ENCODE measurements at places on chromosomes 3 and 15.

- DNase-seq = no peak
Measured at GRCh38 chr3:151768393-151768930, 34.7 kb downstream of the AADACL2 start.

DNA sequence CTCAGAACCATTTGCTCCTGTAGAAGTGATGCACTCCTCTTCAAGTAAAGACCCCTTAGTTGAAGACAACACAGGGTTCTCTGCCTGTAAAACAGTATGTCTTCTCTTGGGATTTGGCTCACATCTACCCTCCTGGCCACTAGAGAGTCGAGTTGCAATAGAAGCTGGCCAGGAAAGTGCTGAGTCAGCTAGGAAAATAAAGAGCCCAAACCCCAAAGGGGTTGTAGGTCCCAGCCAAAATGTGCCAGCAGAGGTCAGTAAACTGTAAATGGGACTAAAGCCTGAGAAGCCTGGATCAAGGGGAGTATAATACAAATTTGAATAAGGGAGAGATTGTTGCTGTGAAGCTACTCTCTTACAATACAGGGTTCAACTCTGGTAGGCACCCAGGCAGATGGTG is 37.2 kb upstream of the THBS1 start:
- no peak for DNase-seq

- DNase-seq = no peak
Measured at GRCh38 chr3:138675393-138675792, 66.8 kb downstream of the FAIM start.

- DNase-seq = no peak
Measured at GRCh38 chr15:39586387-39587095, 5.7 kb downstream of the THBS1 start.

DNA sequence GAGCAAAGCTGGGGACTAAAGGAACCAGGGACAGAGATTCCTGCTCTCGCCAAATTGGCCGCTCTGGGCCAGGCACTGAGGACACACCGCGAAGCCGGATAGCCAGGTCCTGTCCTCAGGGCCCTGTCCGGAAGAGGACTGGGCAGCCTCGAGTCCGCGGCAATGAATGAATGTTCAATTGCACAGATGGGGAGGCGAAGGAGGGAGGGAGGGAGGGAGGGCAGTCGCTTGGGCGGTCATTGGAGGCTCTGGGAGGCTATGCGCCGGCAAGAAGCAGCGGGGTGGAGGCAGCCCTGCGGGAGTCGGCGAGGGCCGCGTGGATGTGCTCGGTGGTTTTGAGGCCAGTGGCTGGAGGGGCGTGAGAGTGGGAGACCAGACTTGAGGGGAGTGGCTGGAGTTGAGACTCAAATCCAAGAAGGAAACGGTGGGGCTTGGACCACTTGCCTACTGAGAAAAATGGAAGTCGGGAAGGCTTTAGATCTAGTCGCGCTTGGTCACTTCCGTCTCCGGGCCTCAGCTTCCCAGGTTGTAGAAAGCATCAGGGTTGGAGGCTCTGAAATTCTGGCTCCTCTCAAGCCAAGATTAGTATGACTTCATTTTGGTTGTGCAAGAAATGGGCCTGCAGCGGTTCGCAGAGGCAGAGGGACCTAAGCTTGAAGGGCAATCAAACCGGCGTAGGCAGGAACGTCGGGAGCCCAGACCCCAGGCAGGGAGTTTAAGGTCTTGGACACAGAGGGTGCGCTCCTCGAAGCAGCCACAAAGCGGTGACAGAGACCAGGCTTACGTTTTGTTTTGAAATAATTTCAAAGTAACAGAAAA is 21.1 kb upstream of the PLXND1 start:
- peak; percentile 64 for DNase-seq

- DNase-seq = no peak
Measured at GRCh38 chr3:195101001-195101583, 169.9 kb downstream of the XXYLT1 start.

- DNase-seq = no peak
Measured at GRCh38 chr15:87687523-87687870, 569.0 kb downstream of the NTRK3 start.

DNA sequence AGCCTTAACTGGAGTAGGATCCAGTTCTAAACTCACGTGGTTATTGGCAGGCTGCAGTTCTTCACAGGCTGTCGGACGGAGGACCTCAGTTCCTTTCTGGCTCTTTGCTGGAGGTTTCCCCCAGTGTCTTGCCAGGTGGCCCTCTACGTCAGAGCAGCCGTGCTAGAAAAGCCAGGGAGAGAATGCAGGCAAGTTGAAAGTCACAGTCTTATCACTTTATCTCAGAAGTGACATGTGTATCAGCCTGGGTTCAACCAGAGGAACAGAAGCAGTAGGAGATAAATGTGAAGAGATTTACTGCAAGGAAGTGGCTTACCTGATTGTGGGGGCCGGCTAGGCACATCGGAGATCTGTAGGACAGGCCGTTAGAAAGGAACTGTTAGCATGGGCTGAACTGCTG is 125.3 kb upstream of the BNIP2 start:
- no peak for DNase-seq

GRCh38 chr15:76433798-76434400 is 97.3 kb downstream of the ISL2 start:
- DNase-seq = no peak

- no peak for DNase-seq
Measured at GRCh38 chr3:187852842-187853730, 107.8 kb upstream of the BCL6 start.

DNA sequence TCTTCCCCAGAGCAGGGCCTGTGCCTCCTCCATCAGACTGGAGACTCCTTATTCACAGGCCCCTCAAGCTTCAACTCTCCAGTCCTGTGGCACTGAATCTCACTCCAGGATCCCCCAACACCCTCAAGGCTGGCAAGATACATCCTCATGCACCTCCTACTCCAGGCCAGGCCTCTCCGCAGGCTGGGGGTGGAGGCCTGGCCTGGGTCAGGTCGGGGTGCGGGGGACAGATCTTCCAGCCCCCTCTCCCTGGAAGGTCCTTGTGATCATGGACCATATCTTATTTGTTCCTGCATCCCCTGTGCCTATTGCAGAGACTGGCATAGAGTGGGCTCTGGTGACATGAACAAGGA is 147.3 kb downstream of the SMAD6 start:
- no peak for DNase-seq

GRCh38 chr3:179977356-179977755 is 59.4 kb downstream of the PEX5L start:
- no peak for DNase-seq

DNA sequence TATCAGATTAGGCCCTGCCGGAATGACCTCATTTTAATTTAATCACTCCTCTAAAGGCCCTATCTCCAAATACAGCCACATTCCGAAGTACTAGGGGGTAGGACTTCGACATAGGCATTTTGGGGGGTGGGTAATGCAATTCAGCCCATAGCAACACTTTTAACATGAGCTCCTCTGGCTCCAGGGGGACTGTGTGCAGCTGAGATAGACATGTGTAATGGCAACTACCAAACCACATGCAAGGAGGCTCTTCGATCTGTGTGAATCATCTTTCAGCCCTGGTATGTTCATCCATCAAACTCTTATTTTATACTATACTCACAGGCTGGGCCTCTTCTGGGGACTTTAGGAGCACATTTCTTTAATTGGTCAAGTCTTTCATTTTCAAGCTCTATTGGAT is 57.4 kb upstream of the PPARG start:
- no peak for DNase-seq

DNA sequence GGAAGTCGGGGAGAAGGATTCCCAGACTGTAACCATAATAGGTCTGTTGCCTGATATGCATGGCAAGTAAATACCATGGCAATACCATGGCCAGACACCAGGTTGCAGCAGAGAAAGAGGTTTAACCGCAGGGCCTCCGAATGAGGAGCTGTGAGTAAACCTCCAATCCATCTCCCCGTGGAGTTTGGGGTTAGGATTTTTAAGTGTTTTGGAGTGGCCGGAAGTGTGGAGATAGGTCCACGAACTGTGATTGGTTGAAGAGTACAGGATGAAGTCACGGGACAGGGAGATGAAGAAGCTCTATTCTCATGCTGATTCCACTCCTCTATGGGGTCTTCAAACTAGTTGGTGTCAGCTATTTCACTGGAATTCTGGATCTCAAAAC is 127.9 kb downstream of the ST8SIA2 start:
- DNase-seq = peak; percentile 45

- no peak for DNase-seq
Measured at GRCh38 chr3:117602058-117602644, 892.6 kb downstream of the TUSC7 start.

GRCh38 chr15:96343113-96344059 is 12.9 kb downstream of the NR2F2 start:
- DNase-seq = no peak

GRCh38 chr3:125306620-125307019 is 68.5 kb downstream of the ZNF148 start:
- no peak for DNase-seq

DNA sequence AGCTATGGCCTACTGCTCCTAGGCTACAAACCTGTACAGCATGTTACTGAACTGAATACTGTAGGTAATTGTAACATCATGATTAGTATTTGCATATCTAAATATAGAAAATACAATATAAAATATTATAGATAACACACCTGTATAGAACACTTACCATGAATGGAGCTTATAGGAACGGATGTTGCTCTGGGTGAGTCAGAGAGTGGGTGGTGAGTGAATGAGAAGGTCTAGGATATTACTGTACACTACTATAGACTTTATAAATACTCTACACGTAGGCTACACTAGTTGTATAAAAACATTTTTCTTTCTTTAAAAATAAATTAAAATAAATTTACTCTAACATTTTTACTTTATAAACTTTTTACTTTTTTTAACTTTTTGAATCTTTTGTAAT is 224.0 kb upstream of the CBLB start:
- DNase-seq = no peak

DNA sequence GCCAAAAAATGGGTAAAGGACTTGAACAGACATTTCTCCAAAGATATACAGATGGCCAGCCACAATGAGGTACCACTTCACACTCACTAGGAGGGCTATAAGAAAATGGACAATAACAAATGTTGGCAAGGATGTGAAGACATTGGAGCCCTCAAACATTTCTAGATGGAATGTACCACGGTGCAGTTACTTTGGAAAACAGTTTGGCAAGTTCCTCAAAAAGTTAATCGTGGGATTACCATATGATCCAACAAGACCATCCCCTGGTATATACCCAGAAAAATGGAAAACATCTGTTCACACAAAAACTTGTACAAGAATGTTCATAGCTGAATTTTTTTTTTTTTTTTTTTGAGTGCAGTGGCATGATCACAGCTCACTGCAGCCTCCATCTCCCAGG is 15.9 kb upstream of the HRH1 start:
- no peak for DNase-seq

- DNase-seq = no peak
Measured at GRCh38 chr15:73322665-73323373, 45.9 kb downstream of the HCN4 start.

GRCh38 chr3:64870876-64871646 is 183.3 kb upstream of the ADAMTS9 start:
- DNase-seq = no peak

GRCh38 chr15:89790661-89791060 is 14.5 kb downstream of the MESP2 start:
- DNase-seq = no peak

DNA sequence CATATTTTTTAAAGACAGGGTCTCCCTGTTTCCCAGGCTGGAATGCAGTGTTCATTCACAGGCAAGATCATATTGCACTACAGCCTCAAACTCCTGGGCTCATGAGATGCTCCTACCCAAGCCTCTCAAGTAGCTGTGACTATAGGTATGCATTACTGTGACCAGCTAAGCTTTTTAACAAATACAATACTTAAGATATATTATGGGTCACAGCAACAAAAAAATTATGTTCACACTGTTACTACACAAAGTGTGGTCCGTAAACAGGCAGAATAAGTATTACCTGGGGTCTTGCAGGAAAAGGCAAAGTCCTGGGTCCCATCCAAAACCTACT is 152.5 kb downstream of the VPS13C start:
- no peak for DNase-seq

DNA sequence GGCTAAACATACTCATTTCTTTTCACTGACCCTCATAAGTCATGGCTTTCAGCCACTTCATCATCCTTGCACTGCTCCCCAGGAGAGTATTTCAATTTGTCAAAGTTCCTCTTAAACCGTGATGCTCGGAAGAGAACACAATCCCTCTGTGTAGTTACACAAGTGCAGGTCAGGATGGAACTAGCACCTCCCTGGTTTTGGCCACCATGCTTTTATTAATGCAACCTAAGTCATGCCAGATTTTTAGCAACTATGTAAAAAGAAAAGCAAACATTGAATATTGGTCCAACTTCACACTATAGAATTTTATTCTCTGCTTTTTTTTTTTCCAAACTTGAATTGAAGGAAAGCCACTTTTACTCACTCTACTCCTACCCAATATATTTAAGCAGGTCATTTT is 45.2 kb downstream of the CNTN6 start:
- no peak for DNase-seq

DNA sequence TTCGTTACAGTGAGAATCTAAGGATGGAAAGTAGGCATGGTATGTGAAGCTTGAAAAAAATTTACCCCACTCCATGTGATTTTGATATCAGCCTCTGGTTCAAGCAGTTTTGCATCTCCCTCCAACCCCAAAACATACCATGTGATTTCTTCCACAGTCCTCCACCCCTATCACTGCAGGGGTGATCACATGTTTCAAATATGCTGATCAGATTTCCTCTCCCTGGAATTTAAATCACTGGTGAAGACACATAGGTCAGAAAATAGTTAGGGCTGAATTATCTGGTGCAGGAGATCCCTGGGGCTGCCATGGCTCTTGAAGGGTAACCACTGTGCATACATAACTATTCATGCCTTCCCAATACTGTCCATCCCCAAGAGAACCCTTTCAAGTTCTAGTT is 119.7 kb upstream of the THRB start:
- no peak for DNase-seq

DNA sequence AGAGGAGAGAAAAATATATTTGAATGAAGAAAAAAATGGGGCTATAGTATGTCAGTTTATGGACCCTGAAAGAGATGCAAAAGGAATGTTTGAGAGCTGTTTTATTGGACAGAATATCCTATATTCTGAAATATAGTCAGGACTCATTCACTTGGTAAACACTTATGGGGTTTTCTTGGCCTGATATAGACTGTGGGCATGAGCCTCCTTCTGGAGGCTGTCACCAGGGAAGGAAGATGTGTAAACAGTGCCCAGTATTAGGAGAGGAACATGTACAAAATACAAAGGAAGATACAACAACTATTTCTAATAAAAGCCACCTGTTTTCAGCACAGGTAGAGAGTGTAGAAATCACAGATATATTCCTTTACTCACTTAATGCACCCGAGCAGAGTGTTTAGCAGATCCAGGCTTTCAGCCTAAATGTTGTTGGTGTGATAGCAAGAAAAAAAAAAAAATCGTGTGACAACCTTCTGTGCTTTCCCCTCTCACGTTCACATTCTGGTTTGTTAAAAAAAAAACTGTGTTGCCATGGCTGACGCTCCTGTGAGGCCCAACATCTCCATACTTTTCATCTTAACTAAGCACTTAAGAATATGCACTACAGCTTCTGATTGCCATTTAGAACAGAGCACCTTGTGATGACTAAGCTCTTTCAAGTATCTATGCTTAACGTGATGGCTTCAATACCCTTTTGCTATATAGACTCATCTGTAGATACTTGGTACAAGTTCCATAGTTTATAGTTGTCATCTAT is 134.1 kb downstream of the MBNL1 start:
- no peak for DNase-seq

GRCh38 chr15:65569728-65570127 is 39.5 kb downstream of the HACD3 start:
- no peak for DNase-seq

All from stimulated activated CD4-positive, alpha-beta T cell treated with anti-CD3 and anti-CD28 coated beads, Interleukin-4, amount 100 ng/mL, for 1 hour (primary cell).